ENCODE measurements at places on chromosomes 12 and 14.

DNA sequence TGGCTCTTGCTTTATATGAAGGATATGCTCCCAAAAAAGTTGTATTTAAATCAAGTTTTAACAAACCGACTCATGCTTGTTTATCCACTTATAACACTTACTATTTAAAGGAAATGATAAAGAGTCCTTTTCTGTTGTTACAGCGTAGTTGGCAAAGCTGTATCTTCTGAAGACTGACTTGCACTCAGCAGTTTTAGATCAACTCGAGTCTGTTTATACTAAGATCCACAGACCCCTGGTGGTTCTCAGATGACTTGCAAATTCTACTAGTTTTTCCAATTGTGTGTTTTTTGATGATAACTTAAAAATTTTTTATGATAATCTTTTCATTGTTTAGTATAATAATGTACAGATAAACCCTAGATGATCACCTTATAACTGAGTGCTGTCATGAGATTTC lies 475.8 kb downstream of the RGS6 start:
- no peak for DNase-seq

DNA sequence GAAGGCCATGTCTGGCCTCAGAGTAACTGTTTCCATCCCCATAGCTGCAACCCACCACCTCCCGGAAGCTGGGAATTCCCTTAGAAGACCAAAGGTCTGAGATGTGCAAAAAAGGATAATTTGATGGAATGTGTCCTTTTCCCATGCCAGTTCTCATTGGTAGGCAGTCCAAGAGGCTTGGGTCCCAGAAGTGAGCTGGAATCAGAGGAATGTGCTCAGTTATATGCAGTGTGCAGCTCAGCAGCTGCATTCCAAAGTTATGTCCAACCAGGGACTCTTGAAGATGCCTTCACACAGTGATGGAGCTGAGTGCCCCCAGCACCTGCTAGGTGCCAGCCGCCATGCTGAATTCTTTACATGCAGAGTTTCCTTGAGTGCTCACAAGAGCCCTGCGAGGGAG lies 583.9 kb upstream of the TBX3 start:
- DNase-seq, result no peak

GRCh38 chr14:104595116-104595675 lies 9.4 kb downstream of the TMEM179 start:
- no peak for DNase-seq

- DNase-seq, result no peak
Measured at GRCh38 chr14:75667099-75667765, 6.2 kb downstream of the TTLL5 start.

All from muscle of leg (tissue), 16 donors.